ENCODE measurements at places on chromosomes 4 and X.

DNA sequence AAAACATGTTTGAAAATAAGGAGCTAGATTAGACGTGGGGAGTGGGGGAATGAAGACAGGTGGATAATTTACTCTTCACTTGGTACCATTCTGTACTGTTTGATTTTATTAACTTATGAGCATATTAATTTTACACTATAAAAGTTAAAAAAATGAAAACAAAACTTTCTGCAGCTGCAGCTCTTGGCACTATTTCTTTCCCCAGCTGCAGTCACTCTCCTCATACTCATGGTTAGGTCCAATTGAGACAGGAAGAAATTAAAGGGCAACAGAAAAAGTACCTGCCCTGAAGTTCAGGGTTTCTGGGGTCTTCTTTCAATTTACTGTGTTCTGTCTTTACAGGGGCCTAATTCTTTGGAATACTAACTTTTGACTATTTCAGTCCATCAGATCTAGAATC lies 15.4 kb downstream of the MAD2L1 start:
- DNase-seq, result no peak

DNA sequence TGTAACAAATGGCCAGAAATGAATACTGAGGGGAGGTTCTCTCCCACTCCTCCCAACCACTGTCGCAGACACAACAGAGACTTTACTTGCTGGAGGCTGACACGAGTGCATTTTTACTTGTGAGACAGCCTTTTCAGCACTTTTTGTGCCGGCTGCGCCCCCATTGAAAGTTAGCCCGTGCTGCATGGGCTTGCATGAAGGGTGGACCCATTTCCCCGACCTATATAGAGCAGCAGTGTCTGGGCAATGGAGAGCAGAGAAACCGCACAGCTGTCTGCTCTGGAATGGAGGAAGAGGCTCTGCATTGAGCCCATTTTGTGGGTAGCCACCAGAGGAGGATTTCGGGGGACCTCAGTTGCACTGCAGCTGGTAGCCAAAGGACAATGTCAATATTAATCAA lies 208.8 kb downstream of the UGT8 start:
- no peak for DNase-seq

DNA sequence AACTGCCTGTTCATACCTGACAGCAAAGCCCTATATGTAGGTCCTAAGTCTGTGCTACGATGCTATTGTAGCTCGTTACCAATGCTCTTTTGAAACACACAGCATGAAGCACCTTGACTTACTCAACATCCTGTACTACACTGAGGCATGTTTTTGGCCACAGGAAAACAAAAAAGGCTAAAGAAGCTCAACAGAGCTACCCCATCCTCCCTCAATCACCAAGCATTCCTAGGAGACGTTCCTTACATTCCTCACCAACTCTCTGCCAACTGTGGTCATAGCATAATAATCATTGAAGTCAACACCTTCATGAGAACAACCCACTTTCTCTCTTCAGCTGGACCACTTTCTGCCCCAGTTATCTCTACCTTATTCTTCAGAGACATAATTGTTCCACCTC lies 73.7 kb upstream of the SLC25A43 start:
- peak; percentile 22 for DNase-seq

DNA sequence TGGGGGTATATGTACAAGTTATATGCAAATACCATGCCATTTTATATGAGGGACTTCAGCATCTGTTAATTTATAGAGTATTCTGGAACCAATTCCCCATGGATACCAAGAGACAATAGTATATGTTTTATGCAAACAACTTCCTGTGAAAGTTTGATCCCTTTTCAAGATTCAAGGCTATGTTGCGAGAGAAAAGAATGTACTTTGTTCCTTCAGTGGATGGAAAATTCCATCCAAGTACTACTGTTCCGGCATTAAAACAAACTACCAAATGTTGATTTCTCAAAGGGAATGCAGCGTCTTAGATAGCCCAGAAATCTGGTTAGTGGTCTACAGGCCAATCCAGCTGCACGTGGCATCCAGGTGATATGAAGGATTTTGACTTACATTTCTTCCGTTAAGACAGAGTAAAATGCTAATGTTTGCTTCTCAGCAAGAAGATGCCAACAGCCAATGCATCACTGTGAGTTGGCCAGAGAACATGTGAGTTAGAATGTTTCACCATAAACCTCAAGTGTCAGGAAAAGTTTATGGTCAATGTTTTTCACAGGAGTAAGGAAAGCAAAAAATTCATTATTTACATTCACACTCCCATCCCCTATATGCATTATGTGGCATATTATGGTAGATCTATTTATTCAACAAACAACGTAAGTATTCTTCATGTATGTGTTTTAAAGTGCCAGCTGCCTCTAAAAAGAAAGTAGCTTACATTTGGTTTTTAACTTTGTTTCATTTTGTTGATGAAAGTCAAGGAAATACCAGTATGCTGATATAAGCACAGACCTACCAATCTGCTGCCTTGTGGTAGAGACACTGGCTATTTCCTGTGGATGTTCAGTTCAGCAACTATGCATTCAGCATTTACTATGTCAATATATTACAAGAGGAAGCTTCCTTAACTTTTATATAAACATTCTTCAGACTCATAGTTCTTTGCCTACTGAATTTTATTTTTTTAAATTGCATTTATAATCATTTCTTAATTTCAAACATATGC lies 44.4 kb downstream of the METTL14 start:
- DNase-seq, result peak; percentile 78

DNA sequence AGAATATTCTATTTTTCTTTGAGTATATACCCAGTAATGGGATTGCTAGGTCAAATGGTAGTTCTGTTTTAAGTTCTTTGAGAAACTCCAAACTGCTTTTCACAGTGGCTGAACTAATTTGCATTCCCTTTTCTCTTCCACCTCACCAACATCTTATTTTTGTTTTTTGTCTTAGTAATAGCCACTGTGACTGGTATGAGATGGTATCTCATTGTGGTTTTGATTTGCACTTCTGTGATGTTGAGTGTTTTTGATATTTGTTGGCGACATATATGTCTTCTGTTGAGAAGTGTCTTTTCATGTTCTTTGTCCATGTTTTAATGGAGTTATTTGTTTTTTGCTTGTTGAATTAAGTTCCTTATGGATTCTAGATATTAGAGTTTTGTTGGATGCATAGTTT lies 24.4 kb downstream of the AIMP1 start:
- DNase-seq, result no peak

DNA sequence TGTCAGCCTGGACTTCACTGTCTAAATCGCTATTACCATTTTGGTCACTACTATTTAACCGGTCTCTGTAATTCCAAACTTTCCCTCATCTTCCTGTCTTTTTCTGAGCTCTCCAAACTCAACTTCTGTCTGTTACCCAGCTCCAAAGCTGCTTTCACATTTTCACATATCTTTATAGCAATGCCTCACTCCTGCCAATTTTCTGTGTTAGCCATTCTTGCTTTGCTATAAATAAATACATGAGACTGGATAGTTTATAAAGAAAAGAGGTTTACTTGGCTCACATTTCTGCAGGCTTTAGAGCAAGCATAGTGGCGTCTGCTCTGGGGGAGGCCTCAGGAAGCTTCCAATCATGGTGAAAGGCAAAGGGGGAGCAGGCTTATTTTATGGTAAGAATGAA lies 368.3 kb upstream of the GNPDA2 start:
- DNase-seq, result no peak

DNA sequence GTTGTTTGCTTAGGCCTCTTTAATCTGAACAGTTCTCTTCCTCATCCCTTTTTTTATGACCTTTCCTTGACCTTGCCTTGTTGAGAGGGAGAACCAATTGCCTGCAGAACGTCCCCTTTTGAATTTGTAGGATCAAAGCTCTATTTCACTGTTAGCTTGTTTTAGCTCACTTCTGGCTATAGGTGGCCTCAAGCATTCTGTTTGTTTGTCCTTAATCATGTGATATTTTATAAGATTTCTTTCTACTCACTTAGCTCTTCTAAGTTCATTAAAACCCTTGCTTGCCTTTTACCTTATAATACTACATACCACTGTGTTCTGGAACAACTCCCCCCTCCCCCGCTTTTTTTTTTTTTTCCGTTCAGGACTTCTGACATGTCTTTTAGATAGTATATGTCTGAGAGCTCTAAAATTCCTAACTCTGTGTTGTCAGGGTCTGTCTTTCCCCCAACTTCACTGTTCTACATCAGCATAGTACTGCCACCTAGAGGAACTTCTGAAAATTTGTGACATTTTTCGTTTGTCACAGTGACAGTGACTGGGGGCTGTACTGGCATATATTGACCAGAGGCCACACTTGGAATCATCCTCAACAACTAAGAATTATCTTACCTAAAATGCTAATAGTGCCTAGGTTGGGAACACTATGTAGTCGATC lies 128.5 kb downstream of the LARP7 start:
- DNase-seq, result no peak

DNA sequence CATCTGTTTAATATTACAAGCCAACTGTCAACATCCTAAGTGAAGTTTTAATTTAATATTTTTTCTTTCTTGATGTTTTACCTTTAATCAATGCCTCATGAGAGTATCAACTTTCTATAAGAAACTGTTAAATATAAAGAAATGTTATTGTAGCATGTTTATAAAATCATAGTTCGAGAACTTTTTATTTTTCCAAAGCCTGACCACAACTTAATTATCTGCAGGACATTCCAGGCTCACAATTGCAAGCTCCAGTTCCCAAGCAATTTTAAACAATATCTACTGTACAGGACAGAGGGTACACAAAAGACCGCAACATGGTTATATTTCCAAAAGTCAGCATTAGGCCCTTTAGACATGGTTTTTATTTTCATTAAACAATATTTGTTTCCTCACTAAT lies 20.1 kb downstream of the STX18 start:
- no peak for DNase-seq

Data from AG10803 (cell line).